ENCODE measurements at places on chromosomes 7 and 10.

DNA sequence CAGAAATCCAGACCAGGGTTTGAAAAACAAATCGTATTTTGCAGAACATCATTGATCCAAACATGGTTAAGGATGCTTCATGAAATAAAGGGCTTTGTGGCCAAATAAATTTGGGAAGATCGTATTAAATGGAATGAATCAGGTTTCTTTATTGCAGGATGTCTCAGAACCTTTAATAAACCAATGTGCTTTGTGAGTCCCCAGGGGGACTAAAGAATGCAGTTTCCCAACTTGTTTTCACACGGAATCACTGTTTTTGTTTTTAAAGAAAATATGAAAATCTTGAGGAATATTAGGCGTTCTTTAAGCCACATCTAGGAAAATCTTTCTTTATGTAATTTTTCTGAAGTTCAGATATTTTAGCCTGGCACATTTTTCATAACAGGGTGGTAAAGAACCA, 16.8 kb upstream of the CCDC172 start:
- DNase-seq = no peak

DNA sequence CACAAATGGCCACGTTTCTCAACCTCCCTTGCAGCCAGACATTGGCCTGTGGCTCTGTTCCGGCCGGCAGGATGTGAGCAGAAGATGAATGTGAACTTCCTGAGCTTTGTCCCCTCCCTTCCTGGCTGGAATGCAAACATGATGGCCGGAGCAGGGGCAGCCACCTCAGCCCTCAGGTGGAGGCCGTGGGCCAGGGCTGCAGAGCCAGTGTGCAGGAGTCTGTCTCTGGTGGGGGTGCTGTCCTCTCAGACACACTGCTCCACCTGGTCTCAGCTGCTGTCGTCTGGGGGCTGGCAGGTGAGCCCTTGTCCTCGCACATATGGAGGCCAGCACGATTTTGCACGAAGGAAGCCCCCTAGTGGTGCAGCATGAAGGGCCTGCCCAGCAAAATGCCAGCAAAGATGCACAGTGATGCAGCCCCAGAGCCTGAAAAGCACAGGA, 25.3 kb upstream of the PWWP2B start:
- DNase-seq = no peak

- no peak for DNase-seq
Observed at GRCh38 chr10:59047180-59047579, 129.3 kb upstream of the PHYHIPL start.

GRCh38 chr10:14673189-14673861, 101.4 kb downstream of the FAM107B start:
- DNase-seq = no peak

- no peak for DNase-seq
Observed at GRCh38 chr10:11918384-11918783, 95.2 kb downstream of the PROSER2 start.

- no peak for DNase-seq
Observed at GRCh38 chr7:151426904-151427704, 12.8 kb downstream of the CRYGN start.
